ENCODE measurements at places on chromosomes 11 and 22. TPM values are rescaled to one million over a fixed set of nuclear protein-coding genes. Genes with fewer than 3 reads are reported as not detected.

DNA sequence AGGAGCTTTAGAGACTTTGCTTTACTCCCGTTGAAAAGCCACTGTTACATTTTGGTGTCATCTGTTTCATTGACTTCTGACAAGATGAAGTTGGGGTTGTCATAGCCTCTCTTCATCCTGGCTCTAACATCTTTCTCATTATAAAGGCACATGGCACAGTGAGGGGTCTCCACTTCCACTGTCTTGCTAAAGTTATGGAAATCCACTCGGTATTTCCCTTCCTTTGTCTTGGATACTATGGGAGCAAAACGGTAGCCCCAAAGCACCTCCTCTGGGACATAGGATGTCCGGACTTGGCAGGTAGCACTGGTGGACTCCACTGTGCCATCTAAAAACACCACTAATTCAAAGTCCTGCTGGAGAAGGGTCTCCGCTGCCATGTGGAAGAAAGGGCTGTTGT is 28.0 kb downstream of the KCNJ1 start:
- no peak for DNase-seq

- no peak for DNase-seq
These were observed 9.5 kb downstream of the OR5P2 start for GRCh38 chr11:7787239-7787638.

DNA sequence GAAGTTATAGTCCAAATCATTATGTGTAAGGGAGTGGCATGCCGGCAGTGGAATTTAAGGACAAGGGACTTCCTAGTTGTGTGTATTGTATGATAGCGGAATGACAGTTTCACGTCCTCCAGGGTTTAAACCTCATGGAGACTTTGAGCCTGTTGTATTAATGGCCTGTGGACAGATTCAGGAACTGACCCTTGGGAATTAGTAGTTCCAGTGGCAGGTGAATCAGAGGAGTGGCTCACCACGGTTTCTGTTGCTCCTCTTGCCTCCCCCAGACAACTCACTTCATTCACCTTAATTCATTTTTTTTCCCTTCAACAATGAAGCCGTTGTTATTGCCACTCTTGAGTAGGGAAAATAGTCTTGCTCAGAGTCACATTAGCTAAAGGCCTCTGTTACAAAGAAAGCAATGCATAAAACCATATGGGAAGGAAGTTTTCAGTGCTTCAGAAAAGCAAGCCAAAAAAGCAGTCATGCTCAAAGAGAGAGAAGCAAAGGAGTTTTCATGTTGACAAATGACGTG is 22.6 kb downstream of the AMOTL1 start:
- DNase-seq, result peak; percentile 55

Gene HORMAD2
- polyA plus RNA-seq, result not detected

Gene DSCAML1
- polyA plus RNA-seq, result not detected

Gene OR2AT4
- polyA plus RNA-seq, result not detected

Gene TCN1
- polyA plus RNA-seq, result not detected

Gene GLYATL1
- 0.58 TPM for polyA plus RNA-seq

- DNase-seq, result no peak
These were observed 156.4 kb downstream of the FAM181B start for GRCh38 chr11:82577246-82577645.

DNA sequence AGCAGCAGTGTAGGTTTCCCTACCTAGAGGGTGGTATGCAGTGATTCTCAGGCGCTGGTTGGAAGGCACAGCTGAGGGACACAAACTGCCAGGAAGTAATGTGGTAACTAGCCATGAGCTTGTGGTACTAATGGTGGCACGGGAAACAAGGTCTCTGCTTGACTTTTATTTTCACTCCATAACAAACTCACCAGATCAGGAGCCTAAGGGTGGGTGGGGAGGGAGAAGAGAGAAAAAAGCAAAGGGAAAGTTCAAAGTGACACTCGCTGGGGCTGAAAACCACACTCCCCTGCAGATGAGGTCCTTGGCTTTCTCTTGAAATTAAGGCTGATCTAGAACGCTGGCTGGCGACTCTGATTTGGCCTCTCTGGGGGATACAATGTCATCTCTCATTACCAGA is 22.0 kb downstream of the TRAF6 start:
- no peak for DNase-seq

Gene TRIM49
- polyA plus RNA-seq, result not detected

- DNase-seq, result peak; percentile 66
These were observed 15.8 kb upstream of the SIK2 start for GRCh38 chr11:111586388-111586831.
